ENCODE measurements at places on chromosomes 11 and 22. TPM values are rescaled to one million over a fixed set of nuclear protein-coding genes. Genes with fewer than 3 reads are reported as not detected.

- DNase-seq, result peak; percentile 95
Measured at GRCh38 chr22:37501610-37502341, 15.6 kb upstream of the MFNG start.

DNA sequence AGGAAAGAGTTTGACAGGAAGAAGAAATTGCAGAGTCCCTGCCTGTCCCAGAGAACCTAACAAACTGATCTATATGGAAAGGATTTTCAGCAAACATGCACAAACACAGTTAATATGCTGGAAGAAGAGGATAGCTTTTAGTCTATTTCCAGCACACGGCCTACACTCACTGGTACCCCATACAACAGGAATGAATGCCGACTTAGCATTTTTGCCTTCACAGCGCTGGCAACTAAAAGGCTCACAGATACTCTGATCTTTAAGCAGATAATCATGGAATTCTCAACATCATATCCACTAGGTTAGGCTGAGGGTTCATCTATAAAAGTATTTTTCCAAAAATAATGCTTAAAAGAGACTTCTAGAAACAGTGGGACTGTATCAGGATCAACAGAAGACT, 9.8 kb upstream of the TUBA8 start:
- no peak for DNase-seq

DNA sequence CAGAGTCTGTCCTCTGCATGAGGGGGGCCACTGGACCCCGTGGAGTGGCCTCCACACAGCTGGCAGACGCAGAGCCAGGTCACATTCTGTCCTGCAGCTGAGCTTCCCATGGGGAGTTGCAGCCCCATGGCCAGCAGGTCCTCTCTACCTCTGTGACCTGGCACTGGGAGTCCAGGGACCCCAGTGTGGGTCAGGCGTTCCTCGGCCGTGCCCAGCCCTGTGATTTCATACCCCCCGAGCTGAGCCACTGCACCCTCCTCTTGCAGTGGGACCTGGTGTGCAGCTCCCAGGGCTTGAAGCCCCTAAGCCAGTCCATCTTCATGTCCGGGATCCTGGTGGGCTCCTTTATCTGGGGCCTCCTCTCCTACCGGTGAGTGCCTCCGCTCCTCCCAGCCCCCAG, 32.2 kb upstream of the SLC22A12 start:
- DNase-seq, result no peak

- peak; percentile 65 for DNase-seq
Measured at GRCh38 chr22:38056969-38057891, at the start of gene PICK1. TSS of gene PICK1 (plus strand) at chr22:38057404. CDS start at chr22:38057810, 406 bp downstream.

DNA sequence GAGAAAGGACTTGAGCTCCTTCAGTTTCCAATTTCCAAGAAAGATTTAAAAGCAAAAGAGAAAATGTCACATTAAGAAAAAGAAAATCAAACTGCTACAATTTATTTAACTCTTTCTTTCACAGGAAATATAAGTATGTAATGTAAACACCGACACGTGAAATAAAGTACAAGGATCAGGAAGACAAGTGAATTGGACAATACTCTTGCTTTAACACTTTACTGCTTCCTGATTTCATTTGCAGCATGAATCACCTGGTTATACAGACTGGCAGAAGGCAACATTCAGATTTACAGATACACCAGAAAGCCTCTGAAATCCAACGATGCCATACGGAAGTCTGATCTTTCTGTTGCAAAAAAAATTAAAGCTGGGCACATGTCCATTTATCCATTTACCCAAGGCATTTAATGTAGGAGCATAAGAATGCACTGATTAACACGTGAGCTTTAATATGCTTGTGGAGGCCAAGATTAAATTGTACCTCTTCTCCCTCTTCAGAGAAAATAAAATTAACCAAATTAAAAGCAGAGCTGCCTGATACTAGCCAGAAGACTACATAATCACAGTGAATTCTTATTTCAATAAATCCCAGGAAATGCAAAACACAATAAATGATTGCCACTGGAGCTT, 16.0 kb upstream of the PPP2R1B start:
- DNase-seq, result no peak

Gene IL17REL
- not detected for total RNA-seq

DNA sequence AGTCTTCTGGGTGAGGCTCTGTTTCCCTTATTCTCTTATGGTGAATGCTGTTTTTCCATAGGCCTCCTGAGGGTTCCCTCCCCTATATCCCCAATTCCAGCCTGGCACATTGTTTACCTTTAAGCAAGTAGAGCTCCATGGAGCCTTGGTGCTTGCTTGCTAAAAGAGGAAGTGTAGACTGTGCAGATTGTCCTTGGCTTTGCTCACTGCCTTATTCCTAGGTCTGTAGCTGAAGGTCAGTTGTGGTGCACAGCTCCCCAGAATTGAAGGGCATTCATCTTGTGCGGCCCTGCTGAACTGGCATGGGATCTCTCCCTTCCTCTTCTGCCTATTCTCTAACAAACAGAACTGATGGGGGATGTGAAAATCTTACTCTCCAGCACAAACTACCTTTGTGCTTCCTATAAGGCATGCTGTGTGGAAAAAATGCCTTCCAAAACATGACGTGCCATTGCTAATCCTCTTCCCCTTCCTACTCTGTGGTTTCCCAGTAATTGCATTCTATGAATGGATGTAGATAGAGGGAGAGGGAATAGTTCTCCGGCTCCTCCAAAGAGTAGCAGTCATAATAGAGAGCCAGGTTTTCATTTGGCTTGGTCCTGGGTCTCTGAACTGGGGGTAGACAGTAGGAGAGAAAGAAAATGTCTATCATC, 34.2 kb upstream of the PLET1 start:
- no peak for DNase-seq

GRCh38 chr11:123413636-123414035, 16.4 kb upstream of the GRAMD1B start:
- no peak for DNase-seq

DNA sequence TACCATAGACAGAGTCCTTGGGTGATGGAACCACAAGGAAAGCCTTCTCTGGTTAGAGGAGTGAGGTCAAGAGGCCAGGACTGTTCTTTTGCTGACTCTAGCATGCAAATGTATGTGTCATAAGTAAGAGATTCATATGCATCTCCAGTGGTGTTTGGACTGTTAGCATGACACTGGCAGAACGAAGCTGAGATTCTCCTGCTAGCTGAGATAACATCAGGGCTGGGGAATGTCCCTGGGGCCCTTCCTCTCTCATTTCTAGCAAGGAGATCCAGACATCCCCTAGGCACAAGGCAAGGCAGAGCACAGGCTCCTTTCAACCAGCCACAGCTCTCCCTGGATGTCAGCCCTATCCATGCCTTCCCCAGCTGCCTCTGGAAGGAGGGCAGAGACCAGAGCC, 711.3 kb downstream of the OPCML start:
- no peak for DNase-seq

- DNase-seq, result no peak
Measured at GRCh38 chr11:32511926-32512325, 71.7 kb upstream of the EIF3M start.

DNA sequence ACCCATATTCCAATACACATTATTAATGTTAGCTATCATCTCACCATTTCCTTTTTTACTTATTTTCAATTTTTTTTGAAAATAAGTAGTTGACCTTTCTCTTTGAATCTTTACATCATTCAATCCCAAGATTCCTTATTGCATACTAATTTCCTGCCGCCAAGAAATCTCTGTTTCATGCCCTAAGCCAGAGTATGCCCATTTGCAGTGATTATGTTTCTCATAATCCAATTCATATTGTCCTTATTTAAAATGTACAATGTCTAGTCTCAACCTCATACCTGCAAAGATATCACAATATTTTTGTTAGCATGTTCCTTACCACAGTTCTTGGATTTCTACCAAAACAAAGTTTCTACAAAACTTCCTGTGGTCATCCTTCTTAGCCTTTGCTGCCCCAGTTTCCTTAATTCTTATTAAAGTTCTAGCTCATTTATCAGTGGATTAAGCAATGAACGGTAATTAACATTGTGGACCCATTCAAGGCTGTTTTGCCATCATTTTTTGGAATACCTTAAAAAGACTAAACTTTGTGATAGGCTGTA, 75.3 kb downstream of the CD44 start:
- no peak for DNase-seq

Gene APOA4
- not detected for total RNA-seq

- no peak for DNase-seq
Measured at GRCh38 chr11:66505276-66505816, 5.1 kb upstream of the BBS1 start.

DNA sequence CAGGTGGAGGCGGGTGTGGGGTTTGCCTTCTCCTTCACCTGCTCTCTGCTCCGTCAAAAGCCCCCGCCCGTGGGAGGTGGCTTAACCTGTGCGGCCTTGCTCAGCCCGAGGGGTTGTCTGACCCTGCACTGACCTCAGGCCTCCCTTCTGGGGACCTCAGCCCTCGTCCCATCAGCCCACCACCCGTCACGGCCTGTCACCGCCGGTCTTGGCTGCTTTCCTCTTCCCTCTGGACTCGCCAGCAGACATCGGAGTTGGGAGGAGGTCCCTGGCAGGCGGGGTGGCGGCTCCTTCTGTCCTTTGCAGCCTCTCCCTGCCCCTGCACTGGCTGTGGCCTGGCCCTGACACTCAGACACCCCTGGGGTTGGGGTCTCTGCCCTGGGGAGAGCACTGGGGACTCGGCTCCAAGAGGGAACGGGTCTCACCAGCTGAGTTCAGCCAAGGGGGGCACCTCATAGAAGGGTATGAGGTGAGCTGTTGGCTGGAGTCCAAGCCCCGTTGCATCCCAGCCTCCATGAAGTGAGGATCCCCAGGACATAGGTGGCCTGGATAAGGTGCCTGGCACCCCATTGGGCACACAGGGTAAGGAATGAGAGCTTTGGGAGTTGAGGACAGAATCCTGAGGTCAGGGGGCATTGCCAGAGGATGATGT, 999.6 kb downstream of the BRD1 start:
- no peak for DNase-seq

GRCh38 chr11:47278058-47278457, 8.1 kb downstream of the MADD start:
- no peak for DNase-seq

All from epithelial cell of proximal tubule (primary cell).